ENCODE measurements at places on chromosomes 1 and 21. TPM values are rescaled to one million over a fixed set of nuclear protein-coding genes. Genes with fewer than 3 reads are reported as not detected.
A peak's percentile ranks its signal among the peaks of the same experiment; 100 is the strongest.

GRCh38 chr1:58333511-58333910 is 213.0 kb downstream of the OMA1 start:
- H3K4me3 ChIP-seq, result no peak overlapping the region
- no peak for DNase-seq
- H3K36me3 ChIP-seq, result no peaks in the 10 kb centered on the region
- H3K4me1 ChIP-seq, result no peaks in the 10 kb centered on the region

DNA sequence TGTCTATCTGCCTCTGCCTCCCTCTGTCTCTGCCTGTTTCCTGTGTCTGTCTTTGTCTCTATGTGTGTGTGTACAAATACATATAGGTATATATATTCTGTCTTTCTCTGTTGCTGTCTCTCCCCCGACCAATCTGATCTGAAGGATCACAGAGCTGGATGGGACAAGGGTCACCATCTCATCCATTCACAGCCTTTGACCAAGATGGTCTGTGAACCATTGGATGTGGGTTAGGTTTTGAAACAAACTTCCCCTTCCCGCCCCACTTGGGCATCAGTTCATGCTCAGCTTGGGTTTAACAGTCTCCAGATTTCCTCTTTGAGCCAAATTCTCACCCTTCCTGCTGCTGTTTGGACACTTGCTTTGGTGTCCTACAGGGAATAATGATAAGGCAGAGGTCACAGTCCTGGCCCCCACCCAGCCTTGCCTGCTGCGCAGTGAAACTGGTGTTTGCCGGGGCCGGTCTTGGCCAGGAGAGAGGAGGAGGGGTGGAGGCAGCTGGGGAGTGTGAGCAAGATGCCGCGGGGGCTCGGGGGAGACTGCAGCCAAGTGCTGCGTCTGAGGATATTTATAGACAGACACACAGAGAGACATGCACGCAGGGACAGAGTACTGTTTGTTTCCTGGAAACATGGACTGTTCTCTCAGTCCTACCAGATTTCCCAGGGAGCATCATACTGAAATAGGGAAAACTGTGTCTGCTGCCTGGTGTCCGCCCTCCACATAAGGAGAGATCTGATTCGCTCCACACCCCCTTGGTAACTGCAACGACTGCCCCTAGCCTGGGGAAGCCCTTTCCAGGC is 27.0 kb upstream of the BTG2 start:
- no peaks in the 10 kb centered on the region for H3K27me3 ChIP-seq
- H3K36me3 ChIP-seq, result no peaks in the 10 kb centered on the region
- peaks cover 53% of the 10 kb centered on the region for H3K4me1 ChIP-seq
- no peak overlapping the region for H3K4me3 ChIP-seq
- peak overlapping the region; percentile 77 for H3K27ac ChIP-seq
- peak; percentile 73 for DNase-seq

- H3K27me3 ChIP-seq, result no peaks in the 10 kb centered on the region
- no peaks in the 10 kb centered on the region for H3K36me3 ChIP-seq
- no peaks in the 10 kb centered on the region for H3K4me1 ChIP-seq
- H3K27ac ChIP-seq, result no peak overlapping the region
Measured at GRCh38 chr1:53345996-53346813, 18.3 kb upstream of the LRP8 start.

GRCh38 chr1:53450225-53450624 is 9.0 kb upstream of the DMRTB1 start:
- no peak overlapping the region for H3K4me3 ChIP-seq
- H3K4me1 ChIP-seq, result no peaks in the 10 kb centered on the region
- no peak for DNase-seq
- H3K36me3 ChIP-seq, result no peaks in the 10 kb centered on the region
- H3K27me3 ChIP-seq, result peaks cover 7% of the 10 kb centered on the region

- no peaks in the 10 kb centered on the region for H3K27me3 ChIP-seq
- no peaks in the 10 kb centered on the region for H3K4me1 ChIP-seq
- no peak overlapping the region for H3K27ac ChIP-seq
- H3K36me3 ChIP-seq, result no peaks in the 10 kb centered on the region
Measured at GRCh38 chr1:101382135-101382534, 145.3 kb downstream of the S1PR1 start.

- no peaks in the 10 kb centered on the region for H3K4me1 ChIP-seq
- H3K4me3 ChIP-seq, result no peak overlapping the region
- no peak for DNase-seq
- H3K27ac ChIP-seq, result no peak overlapping the region
- H3K27me3 ChIP-seq, result peaks cover 18% of the 10 kb centered on the region
- no peaks in the 10 kb centered on the region for H3K36me3 ChIP-seq
Measured at GRCh38 chr1:4176841-4177240, 276.8 kb upstream of the C1orf174 start.

- H3K4me1 ChIP-seq, result peaks cover 10% of the 10 kb centered on the region
- no peak overlapping the region for H3K4me3 ChIP-seq
- no peak for DNase-seq
- H3K27ac ChIP-seq, result no peak overlapping the region
- peaks cover 14% of the 10 kb centered on the region for H3K36me3 ChIP-seq
Measured at GRCh38 chr1:209621286-209621685, 30.9 kb downstream of the LAMB3 start.

GRCh38 chr1:169201084-169201619 is 94.7 kb downstream of the ATP1B1 start:
- DNase-seq, result no peak
- no peaks in the 10 kb centered on the region for H3K36me3 ChIP-seq
- H3K27ac ChIP-seq, result no peak overlapping the region
- no peaks in the 10 kb centered on the region for H3K27me3 ChIP-seq

- H3K4me1 ChIP-seq, result no peaks in the 10 kb centered on the region
- H3K27ac ChIP-seq, result no peak overlapping the region
- no peak overlapping the region for H3K4me3 ChIP-seq
- no peak for DNase-seq
- no peaks in the 10 kb centered on the region for H3K27me3 ChIP-seq
Measured at GRCh38 chr1:30930631-30931173, 22.1 kb upstream of the SDC3 start.

- no peak for DNase-seq
- H3K36me3 ChIP-seq, result no peaks in the 10 kb centered on the region
- H3K4me1 ChIP-seq, result peaks cover 39% of the 10 kb centered on the region
- H3K27me3 ChIP-seq, result no peaks in the 10 kb centered on the region
- peak overlapping the region; percentile 43 for H3K27ac ChIP-seq
- H3K4me3 ChIP-seq, result no peak overlapping the region
Measured at GRCh38 chr1:203555511-203556046, 61.6 kb downstream of the OPTC start.

- no peak overlapping the region for H3K4me3 ChIP-seq
- H3K36me3 ChIP-seq, result peaks cover 37% of the 10 kb centered on the region
- no peak for DNase-seq
- H3K27ac ChIP-seq, result no peak overlapping the region
Measured at GRCh38 chr1:77794550-77794949, 15.1 kb downstream of the MIGA1 start.

DNA sequence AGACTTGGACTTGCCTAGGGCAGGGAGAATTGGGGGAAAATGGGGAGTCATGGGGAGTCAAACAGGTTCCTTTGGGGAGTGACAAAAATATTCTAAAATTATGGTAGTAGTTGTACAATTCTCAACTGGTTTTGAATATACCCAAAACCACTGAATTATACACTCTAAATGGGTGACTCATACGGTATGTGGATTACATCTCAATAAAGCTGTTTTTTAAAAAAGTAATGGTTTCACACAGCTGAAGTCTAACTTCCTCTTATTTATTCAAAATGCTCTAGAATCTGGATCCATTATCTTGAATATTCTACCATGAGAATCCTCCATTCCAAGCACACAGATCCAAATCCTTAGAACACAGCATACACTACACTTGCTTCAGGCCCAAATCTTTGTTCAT is 11.1 kb downstream of the EIF4G3 start:
- no peaks in the 10 kb centered on the region for H3K27me3 ChIP-seq
- no peak overlapping the region for H3K27ac ChIP-seq
- peaks cover 10% of the 10 kb centered on the region for H3K4me1 ChIP-seq
- DNase-seq, result no peak

GRCh38 chr1:208526613-208527125 is 282.5 kb upstream of the PLXNA2 start:
- H3K27me3 ChIP-seq, result peaks cover 9% of the 10 kb centered on the region
- H3K36me3 ChIP-seq, result no peaks in the 10 kb centered on the region

DNA sequence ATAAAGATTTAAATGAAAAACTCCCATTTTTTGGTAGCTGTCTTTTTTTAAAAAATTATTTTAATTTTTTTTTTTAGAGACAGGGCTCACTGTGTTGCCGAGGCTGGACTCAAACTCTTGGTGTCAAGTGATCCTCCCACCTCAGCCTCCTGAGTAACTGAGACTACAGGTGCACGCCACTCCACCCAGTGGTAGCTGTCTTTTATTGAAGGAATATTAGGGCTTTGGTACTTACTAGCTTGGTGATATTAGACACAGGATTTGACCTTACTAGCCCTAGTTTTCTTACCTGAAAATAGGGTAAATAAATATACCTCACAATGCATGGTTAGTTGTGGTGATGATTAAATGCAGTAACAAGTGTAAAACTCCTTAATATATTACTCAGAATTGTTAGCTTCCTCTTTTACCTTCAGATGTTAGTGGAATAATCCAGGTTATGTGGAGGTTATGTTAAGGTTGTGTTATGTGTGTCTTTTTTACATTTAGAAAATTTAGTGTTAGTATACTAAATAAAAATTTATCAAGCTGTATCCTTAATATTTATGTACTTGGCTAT is 66.8 kb downstream of the PHACTR4 start:
- DNase-seq, result no peak
- no peaks in the 10 kb centered on the region for H3K27me3 ChIP-seq
- no peak overlapping the region for H3K4me3 ChIP-seq
- H3K4me1 ChIP-seq, result peaks cover 16% of the 10 kb centered on the region
- peaks cover 4% of the 10 kb centered on the region for H3K36me3 ChIP-seq

GRCh38 chr1:9784508-9785133 is 39.1 kb downstream of the CLSTN1 start:
- H3K4me1 ChIP-seq, result no peaks in the 10 kb centered on the region
- H3K36me3 ChIP-seq, result no peaks in the 10 kb centered on the region
- no peaks in the 10 kb centered on the region for H3K27me3 ChIP-seq
- no peak overlapping the region for H3K4me3 ChIP-seq

DNA sequence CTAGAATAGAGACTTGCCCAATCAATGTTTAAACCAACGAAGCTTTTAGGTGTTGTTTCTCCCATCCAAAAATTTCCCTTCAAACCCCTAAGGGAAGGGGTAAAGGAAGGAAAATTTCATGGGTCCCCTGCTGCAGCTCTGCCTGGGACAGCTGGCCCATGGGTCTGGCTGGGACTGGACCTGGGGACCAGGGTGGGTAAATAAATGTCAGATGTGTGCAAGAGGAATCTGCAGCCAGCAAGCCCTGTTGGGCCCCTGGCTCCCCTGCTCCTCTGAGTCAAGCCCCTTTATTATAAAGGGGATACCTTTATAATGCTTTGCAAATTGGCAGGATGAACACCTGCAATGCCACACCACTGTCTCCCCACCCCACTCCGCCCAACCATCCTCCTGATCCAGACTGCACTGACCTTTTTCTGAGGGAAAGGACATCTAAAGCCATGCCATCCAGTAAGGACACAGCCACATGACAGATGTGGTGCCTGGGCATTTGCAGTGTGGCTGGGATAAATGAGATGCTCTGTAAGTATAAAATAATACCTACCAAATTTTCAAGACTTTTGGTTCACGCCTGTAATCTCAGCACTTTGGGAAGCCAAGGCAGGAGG is 1.9 kb upstream of the TMEM125 start:
- peaks cover 19% of the 10 kb centered on the region for H3K4me1 ChIP-seq
- no peaks in the 10 kb centered on the region for H3K36me3 ChIP-seq
- no peaks in the 10 kb centered on the region for H3K27me3 ChIP-seq
- DNase-seq, result no peak
- no peak overlapping the region for H3K4me3 ChIP-seq

- DNase-seq, result no peak
- H3K27ac ChIP-seq, result no peak overlapping the region
- peaks cover 30% of the 10 kb centered on the region for H3K36me3 ChIP-seq
- no peaks in the 10 kb centered on the region for H3K27me3 ChIP-seq
- peaks cover 11% of the 10 kb centered on the region for H3K4me1 ChIP-seq
Measured at GRCh38 chr1:232954594-232955365, 4.4 kb downstream of the NTPCR start.

GRCh38 chr1:168672278-168672677 is 56.7 kb downstream of the DPT start:
- H3K4me3 ChIP-seq, result no peak overlapping the region
- no peak for DNase-seq
- H3K36me3 ChIP-seq, result no peaks in the 10 kb centered on the region
- H3K27me3 ChIP-seq, result no peaks in the 10 kb centered on the region
- H3K27ac ChIP-seq, result no peak overlapping the region

- peaks cover 29% of the 10 kb centered on the region for H3K27me3 ChIP-seq
- DNase-seq, result no peak
- no peak overlapping the region for H3K4me3 ChIP-seq
- peaks cover 8% of the 10 kb centered on the region for H3K4me1 ChIP-seq
Measured at GRCh38 chr1:38581396-38581795, 278.2 kb downstream of the RRAGC start.

GRCh38 chr1:170853302-170853701 is 82.0 kb upstream of the MROH9 start:
- no peak for DNase-seq
- no peaks in the 10 kb centered on the region for H3K36me3 ChIP-seq
- H3K4me1 ChIP-seq, result no peaks in the 10 kb centered on the region
- no peak overlapping the region for H3K27ac ChIP-seq
- no peak overlapping the region for H3K4me3 ChIP-seq
- H3K27me3 ChIP-seq, result no peaks in the 10 kb centered on the region

- no peaks in the 10 kb centered on the region for H3K36me3 ChIP-seq
- no peak for DNase-seq
- H3K27ac ChIP-seq, result peak overlapping the region; percentile 54
- no peak overlapping the region for H3K4me3 ChIP-seq
Measured at GRCh38 chr21:33655588-33656221, 13.4 kb downstream of the ITSN1 start.

GRCh38 chr1:54297596-54298283 is 97.8 kb downstream of the MRPL37 start:
- no peak overlapping the region for H3K4me3 ChIP-seq
- no peaks in the 10 kb centered on the region for H3K27me3 ChIP-seq
- H3K4me1 ChIP-seq, result peaks cover 32% of the 10 kb centered on the region
- no peaks in the 10 kb centered on the region for H3K36me3 ChIP-seq

The CENPF gene
- 2.5 TPM for total RNA-seq

The ACADM gene
- 43.1 TPM for total RNA-seq

The SYCP1 gene
- not detected for total RNA-seq

The TRPM2 gene
- 17.9 TPM for total RNA-seq

The ZYG11A gene
- total RNA-seq, result not detected

The BRINP3 gene
- 2.1 TPM for total RNA-seq

The KANK4 gene
- total RNA-seq, result 4.4 TPM

The CYP4Z1 gene
- 1.4 TPM for total RNA-seq

The RNPEP gene
- 73.8 TPM for total RNA-seq

The OR2L5 gene
- not detected for total RNA-seq

The PRAMEF1 gene
- total RNA-seq, result not detected

The SMIM1 gene
- total RNA-seq, result 8.5 TPM

The OLFML3 gene
- total RNA-seq, result 38.9 TPM
